Naive thymus-derived CD4-positive, alpha-beta T cell (primary cell): ENCODE measurements at places on chromosomes 12 and 14.
A peak's percentile ranks its signal among the peaks of the same experiment; 100 is the strongest.

GRCh38 chr14:71754422-71755095 lies 177.7 kb upstream of the RGS6 start:
- no peak overlapping the region for H3K27ac ChIP-seq
- no peaks in the 10 kb centered on the region for H3K4me1 ChIP-seq
- no peak for DNase-seq
- no peak overlapping the region for H3K4me3 ChIP-seq
- H3K36me3 ChIP-seq: no peaks in the 10 kb centered on the region
- H3K27me3 ChIP-seq: no peaks in the 10 kb centered on the region

- peaks cover 78% of the 10 kb centered on the region for H3K36me3 ChIP-seq
- H3K4me3 ChIP-seq: no peak overlapping the region
- H3K27ac ChIP-seq: no peak overlapping the region
Measured at GRCh38 chr12:53073881-53074280, 5.3 kb downstream of the SPRYD3 start.

- no peaks in the 10 kb centered on the region for H3K4me1 ChIP-seq
- no peak for DNase-seq
- no peak overlapping the region for H3K27ac ChIP-seq
- H3K27me3 ChIP-seq: no peaks in the 10 kb centered on the region
- no peak overlapping the region for H3K4me3 ChIP-seq
Measured at GRCh38 chr12:84502180-84502860, 410.3 kb downstream of the SLC6A15 start.

DNA sequence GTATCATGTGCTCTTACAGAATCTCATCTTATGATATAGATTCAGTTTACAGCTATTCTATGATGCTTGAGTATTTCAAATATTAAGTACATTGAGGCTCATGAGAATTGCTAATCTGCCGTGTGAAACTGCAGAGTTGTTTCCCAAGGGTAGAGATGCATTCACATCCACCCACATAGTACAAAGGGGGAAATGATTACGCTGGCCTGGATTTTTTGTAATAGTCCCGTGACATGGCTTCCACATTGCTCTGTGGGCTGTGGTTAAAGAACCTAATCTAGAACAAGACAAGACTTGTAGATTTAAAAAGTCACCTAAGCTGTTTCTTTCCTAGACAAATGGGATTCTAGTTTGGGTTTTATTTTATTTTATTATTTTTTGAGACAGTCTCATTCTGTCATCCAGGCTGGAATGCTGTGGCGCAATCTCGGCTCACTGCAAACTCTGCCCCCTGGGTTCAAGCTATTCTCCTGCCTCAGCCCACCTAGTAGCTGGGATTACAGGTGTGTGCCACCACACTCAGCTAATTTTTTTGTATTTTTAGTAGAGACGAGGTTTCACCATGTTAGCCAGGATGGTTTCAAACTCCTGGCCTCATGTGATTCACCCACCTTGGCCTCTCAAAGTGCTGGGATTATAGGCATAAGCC lies 13.0 kb upstream of the RIOX1 start:
- H3K4me3 ChIP-seq: no peak overlapping the region
- no peak for DNase-seq

DNA sequence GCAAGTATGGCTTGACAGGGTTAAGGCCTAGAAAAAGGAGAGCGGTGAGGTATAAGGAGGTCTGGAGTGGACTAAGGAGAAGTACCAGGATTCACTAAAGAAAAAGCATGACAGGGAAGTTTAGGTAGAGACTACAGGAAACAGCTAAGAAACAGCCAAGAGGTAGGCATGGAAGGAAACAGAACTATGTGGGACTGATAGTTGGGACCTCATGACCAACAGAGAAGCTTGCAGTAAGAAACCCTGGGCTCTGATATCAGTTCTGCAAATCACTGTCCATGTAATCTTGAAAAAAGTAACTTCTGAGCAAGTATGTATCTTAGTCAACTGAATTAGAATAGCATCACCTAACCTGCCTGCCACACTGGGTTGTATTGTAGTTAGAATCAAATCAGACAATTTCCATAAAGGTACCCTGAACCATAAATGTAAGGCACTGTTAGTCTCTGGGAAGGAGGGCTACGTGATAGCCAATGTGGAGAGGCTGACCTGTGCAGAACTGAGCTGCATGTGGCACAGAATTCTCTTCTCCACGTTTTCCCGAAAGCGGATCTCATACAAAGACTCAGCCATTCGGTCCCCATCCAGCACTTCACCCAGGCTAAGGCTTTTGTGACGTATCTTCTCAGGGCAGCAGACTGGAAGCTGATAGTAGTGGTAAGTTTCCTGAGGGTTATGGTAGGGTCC lies 912 bp downstream of the TM9SF1 start:
- peaks cover 26% of the 10 kb centered on the region for H3K36me3 ChIP-seq
- peak overlapping the region; percentile 74 for H3K4me3 ChIP-seq
- no peaks in the 10 kb centered on the region for H3K27me3 ChIP-seq
- DNase-seq: no peak
- H3K27ac ChIP-seq: peak overlapping the region; percentile 99

DNA sequence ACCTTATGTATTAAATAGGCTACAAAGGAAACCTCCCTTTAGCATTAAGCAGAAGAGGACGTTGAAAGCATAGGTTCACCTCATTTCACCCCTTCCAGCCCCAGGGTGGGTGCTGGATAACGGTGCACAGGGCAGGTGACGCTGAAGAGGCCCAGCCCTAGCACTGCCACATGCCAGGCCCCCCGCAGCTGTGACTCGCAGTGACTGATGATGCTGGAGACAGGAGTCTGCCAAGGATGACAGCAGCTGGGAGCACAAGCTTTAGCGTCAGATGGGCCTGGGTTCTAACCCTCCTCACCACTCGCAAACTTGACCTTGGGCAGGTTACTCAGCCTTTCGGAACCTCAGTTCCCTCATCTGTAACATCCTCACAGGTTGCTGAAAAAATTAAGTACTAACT lies 76.7 kb downstream of the TBK1 start:
- no peaks in the 10 kb centered on the region for H3K36me3 ChIP-seq
- no peak overlapping the region for H3K4me3 ChIP-seq
- no peaks in the 10 kb centered on the region for H3K27me3 ChIP-seq

- no peak overlapping the region for H3K27ac ChIP-seq
- H3K4me3 ChIP-seq: no peak overlapping the region
- no peak for DNase-seq
- peaks cover 47% of the 10 kb centered on the region for H3K36me3 ChIP-seq
- no peaks in the 10 kb centered on the region for H3K4me1 ChIP-seq
Measured at GRCh38 chr12:3692616-3693365, 60.1 kb downstream of the CRACR2A start.

- peaks cover 33% of the 10 kb centered on the region for H3K4me1 ChIP-seq
- no peaks in the 10 kb centered on the region for H3K27me3 ChIP-seq
- H3K4me3 ChIP-seq: peak overlapping the region; percentile 81
- DNase-seq: no peak
- peak overlapping the region; percentile 91 for H3K27ac ChIP-seq
Measured at GRCh38 chr12:49568442-49569162, 660 bp upstream of the MCRS1 start.

DNA sequence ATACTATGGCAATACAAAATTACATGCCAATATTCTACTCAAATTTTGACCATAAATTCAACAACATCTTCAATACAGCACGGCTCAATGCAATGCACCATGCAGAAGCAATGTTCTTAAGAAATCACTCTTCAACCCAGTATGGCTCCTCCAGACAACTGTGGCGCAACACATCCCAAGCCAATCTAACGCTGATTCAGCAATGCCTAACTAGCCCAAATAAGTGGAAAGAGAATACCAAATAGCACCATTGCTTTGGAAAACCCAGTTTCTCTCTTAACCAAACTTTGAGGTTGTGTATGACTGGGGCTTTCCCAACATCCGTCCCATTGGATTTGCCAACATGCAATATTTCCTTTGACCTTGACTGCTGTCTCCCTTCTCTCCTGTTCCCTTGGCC lies 211.1 kb upstream of the TBX3 start:
- DNase-seq: no peak
- no peaks in the 10 kb centered on the region for H3K4me1 ChIP-seq
- H3K27me3 ChIP-seq: no peaks in the 10 kb centered on the region
- H3K27ac ChIP-seq: no peak overlapping the region

DNA sequence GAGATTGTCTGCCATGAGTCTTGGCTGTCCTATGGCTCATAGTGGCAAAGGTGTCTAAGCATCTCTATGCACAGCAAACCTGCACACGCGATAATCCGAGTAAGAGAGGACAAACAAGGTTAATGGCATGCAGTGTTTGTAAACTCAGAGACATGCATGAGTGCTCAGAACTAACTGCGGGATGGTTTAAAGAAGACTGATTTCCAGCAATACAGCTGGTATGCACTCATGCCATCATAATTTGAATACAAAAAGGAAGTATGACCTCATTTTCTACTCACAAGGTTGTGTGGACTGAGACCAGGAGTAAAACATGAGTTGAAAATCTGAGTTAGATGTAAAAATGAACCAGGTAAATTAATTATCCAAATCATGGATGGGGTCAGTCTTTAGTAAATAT lies 16.6 kb upstream of the TCP11L2 start:
- no peaks in the 10 kb centered on the region for H3K36me3 ChIP-seq
- H3K4me1 ChIP-seq: no peaks in the 10 kb centered on the region
- H3K27me3 ChIP-seq: no peaks in the 10 kb centered on the region
- H3K4me3 ChIP-seq: no peak overlapping the region

- no peak overlapping the region for H3K27ac ChIP-seq
- H3K4me3 ChIP-seq: no peak overlapping the region
- H3K36me3 ChIP-seq: peaks cover 25% of the 10 kb centered on the region
- no peaks in the 10 kb centered on the region for H3K4me1 ChIP-seq
- DNase-seq: no peak
- no peaks in the 10 kb centered on the region for H3K27me3 ChIP-seq
Measured at GRCh38 chr12:4307593-4308333, 13.2 kb upstream of the TIGAR start.
